Stimulated activated CD8-positive, alpha-beta memory T cell treated with anti-CD3 and anti-CD28 coated beads, Interleukin-2, amount 100 ng/mL, for 1 hour (primary cell): ENCODE measurements at places on chromosomes 6 and 20.

DNA sequence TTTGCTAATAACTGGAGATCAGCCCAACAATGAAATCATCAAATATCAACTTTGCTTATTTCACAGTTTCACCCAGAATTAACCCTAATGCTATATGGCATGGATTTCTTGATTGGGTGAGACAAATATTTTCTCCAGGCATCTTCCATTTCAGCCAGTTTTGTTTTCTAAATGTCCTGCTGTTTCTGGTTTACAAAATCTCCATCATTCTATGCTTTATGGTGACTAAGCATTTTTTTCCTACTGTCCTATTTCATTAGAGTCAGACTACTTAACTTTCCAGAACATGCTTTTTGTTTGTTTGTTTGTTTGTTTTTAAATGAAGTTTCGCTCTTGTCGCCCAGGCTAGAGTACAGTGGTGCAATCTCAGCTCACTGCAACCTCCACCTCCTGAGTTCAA, 59.5 kb upstream of the EXOC2 start:
- no peak for DNase-seq

- DNase-seq = no peak
Observed at GRCh38 chr20:9054176-9054575, 14.7 kb upstream of the PLCB4 start.

DNA sequence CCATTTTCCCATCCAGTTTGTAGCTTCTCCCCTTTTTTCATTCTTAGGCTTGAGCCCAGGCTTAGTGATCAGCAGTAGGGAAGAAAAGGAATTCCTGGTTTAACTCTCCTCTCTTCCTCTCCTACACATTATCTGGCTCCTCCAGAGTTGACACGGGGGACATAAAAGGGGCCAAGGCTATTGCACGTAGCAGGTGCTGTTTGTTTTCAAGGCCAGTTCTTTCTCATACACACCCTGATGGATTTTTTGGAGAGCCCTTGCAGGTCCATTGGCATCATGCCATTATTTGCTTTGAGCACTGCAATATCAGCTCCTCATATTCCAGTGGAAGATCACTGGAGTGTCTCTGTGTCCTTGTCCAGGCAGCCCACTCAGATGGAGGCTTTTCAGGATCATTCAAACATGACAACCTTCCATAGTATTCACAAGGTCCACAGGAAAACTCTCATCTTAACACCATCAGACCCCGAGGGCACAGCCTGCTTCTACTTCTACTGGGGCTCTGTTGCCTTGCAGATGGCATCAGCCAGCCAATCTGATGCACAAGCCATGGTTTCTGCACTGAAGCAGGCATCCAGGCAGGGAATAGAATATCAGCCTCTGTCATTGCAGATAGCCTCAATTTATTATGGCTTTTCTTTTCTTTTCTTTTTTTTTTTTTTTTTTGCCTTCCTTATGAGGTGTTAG, 18.8 kb downstream of the PLCB4 start:
- no peak for DNase-seq

- no peak for DNase-seq
Observed at GRCh38 chr6:55714831-55715230, 135.8 kb upstream of the HMGCLL1 start.

- DNase-seq = peak; percentile 47
Observed at GRCh38 chr20:63736893-63737694, 630 bp downstream of the LIME1 start.

- no peak for DNase-seq
Observed at GRCh38 chr6:134081506-134081905, 29.1 kb upstream of the SLC2A12 start.

- no peak for DNase-seq
Observed at GRCh38 chr20:54190217-54190616, 16.4 kb upstream of the CYP24A1 start.

GRCh38 chr20:21901470-21902275, 196.2 kb downstream of the PAX1 start:
- no peak for DNase-seq

DNA sequence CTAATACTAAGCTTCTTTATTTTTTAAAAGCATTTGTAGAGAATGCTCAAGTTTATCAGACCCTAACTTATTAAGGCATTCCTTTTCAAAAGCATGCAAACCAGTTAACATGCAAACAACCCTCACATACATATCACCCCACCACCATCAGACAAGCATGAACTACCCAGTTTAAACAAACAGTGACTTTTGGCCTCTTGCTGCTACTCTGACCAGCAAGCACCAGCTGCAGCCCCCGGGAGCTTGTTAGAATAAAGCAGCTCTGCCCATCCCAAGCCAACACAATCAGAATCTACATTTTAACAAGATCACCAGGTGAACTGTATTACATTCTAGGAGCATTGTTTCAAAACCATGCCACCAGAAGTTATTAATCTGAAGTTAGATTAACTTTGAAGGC, 5.9 kb upstream of the NUP153 start:
- no peak for DNase-seq

DNA sequence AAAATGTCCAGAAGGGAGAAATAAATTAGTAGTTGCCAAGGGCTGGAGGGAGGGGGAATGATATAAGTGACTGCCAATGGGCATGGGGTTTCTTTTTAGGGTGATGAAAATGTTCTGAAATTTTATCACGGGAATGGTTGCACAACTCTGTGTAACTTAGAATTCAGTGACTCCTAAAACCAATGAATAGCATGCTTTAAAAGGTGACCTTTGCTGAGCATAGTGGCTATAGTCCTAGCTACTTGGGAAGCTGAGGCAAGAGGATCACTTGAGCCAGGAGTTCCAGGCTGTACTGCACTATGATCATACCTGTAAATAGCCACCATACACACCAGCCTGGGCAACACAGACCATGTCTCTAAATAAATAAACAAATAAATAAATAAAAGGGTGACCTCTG, 109.0 kb downstream of the ATG5 start:
- no peak for DNase-seq

- no peak for DNase-seq
Observed at GRCh38 chr6:141641951-141642350, 490.8 kb upstream of the GJE1 start.

DNA sequence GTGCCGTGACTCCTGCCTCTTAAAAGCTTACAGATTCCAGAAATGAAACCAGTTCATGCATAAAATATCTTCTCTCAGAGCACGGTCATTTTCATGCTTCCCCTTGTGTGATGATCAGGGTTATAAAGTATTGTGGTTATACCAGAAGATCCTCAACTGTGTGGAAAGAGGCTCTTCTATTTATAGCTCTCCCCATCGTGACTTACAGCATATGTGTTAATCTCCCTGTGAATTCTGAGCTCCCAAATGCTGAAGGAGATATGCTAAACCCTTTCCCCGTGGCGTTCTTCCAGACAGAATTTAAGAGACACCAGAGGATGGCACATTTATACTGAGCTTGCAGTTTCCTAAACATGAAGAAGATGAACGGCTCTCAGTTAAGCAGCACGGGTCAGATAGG, 158.8 kb downstream of the CDH26 start:
- DNase-seq = no peak

DNA sequence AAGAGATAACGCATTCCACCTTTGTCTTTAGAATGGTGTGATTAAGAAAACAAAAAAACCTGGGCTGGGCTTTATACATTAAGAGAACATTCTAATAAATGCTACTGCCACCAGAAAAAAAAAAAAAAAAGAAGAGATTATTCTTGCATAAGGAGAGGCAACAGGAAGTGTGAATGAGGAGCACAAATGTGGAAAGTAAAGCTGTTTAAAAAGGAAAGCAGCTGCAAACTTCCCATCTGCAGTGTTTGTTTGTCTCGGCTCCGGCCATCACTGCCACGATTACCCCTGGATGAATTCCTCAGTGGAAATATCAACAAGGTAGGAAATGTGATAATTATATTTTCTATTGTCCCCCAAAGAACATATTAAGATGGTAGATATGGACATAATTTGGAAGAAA, 223.9 kb downstream of the PHF3 start:
- DNase-seq = no peak

GRCh38 chr20:49685161-49685601, 28.5 kb downstream of the B4GALT5 start:
- DNase-seq = no peak

- no peak for DNase-seq
Observed at GRCh38 chr6:15561447-15562199, 101.2 kb downstream of the DTNBP1 start.

GRCh38 chr6:167904791-167905190, 78.1 kb downstream of the AFDN start:
- DNase-seq = no peak

- no peak for DNase-seq
Observed at GRCh38 chr20:59729506-59729905, 125.2 kb downstream of the PHACTR3 start.

DNA sequence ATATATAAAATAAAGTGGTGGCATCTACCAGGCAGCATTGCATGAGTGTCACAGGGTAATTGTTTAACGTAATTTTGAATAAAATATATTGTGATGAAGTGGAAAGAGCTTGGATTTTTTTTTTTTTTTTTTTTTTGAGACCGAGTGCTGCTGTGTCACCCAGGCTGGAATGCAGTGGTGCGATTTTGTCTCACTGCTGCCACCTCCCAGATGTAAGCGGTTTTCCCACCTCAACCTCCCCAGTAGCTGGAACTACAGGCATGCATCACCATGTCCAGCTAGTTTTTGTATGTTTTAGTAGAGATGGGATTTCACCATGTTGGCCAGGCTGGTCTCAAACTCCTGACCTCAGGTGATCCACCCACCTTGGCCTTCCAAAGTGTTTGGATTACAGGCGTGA, 81.1 kb upstream of the SMIM8 start:
- no peak for DNase-seq

DNA sequence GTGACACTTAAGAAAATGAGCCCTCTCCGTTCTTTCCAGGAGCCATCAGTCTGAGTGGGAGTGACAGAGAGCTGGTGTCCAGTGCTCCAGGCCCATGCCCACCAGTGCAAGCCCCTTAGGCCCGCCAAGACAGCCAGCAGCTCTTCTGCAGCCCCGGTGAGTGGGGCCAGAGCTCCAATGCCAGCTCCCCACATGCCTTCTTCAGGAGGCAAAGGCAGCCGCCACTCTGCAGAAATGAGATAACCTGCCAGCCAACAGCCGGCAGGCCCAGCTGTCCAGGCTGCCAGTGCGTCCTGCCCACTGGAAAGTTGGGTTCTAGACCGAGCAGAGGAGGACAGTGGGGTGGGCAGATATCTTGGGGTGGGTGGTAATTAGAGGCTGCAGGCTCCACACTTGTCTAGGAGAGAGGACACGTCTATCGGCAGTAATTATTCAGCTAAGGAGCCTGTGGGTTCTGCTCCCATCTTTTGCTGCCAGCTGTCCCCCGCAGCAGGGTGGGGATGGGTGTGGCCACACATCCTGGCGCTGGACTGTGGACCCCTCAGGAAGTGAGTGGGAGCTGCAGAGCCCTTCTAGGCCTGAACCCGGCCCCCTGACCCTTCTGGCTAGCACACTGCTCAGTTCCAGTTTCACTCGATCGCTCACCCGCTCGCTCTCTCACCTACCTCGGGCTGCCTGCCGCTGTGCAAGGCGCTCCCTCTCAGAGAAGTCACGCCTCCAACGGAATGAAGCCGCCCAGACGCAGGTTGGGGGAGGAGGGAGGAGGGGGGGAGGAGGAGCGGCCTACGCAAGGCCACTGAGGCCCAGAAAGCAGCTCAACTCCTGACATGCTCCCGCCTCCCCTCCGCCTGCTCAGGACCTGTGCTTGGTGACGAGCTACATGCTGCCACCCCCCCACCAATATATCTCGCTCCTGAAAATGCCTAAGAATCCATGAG, 3.6 kb downstream of the GRM4 start:
- DNase-seq = no peak

DNA sequence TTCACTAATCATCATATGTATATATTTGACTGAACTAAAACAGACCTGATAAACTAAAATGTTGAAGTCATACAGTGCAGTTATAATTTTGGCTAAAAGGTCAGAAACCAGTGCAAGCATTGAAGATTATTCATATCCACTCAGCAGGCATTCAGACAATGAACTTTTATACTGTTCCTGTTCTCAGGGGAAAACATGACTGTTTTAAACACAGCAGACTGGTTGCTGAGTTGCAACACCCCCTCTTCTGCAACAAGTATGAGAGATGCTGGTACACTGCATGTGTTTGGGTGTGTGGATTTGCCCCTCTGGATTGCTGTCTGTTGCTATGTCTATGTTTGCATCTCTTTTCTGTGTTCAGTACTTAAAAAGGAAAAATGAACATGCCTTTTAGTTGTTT, 206.8 kb downstream of the EYA4 start:
- DNase-seq = no peak

DNA sequence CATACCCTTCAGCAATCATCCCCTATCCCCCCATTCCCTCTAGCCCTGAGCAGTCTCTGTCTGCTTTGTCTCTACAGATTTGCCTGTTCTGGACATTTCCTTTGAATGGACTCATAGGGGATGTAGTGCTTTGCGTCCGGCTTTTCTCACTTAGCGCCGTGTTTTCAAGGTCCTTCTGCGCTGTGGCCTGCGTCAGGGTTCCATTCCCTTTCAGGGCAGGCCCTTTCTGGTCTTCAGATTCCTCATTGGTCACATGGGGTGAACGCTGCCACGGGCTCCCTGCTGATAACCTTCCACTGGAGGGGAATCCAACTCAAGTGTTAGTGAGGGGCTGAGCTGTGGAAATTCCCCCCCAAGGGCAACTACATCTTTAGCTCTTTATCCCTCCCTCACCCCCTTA, 36.4 kb upstream of the APCDD1L start:
- no peak for DNase-seq

DNA sequence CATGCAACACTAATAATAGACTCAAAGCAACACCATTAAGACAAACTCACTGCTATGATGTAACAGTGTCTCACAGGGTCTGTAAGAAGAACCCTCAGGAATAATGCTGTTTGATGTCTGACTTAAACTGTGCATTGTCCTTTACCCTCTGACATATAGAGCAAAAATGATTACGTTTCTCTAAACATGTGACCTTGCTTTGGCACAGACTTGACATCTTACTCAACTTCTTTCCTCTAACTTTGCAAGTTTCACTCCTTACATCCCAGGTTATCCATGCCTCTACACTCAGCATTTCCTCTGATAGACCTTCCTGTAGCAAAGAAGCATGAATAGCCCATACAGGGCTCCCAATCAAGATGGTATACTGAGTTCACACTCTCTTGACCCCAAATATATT, 252.7 kb downstream of the UST start:
- no peak for DNase-seq

DNA sequence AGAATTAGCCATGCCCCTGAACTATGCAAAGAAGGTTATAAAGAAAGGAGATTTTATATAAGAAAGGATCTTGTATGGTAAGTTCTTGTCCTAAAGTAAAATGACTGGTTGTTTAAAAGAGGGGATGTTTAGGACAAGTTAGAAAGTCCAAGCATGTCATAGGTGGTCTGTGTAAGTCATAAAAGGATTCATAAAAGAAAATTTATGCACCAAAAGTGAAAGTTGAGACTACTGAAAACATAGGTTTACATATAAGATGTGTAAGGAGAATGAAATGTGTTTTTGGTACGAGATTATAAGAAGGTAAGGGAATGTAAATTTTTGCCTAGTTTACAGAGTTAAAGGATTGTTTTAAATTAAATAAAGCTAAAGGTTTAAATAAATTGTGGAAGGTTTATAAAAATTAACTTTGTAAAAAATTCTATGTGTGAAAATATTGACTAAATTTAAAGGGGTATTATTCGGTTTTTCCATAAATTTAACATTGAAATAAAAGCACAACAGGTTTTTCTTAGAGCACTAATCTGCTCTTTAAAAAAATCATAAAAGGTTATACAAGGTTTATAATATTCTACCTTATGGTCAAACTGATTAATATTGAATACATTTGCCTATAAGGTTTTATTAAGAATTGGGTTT, 93.6 kb upstream of the UST start:
- DNase-seq = no peak
